ENCODE measurements at places on chromosomes 4 and X.

DNA sequence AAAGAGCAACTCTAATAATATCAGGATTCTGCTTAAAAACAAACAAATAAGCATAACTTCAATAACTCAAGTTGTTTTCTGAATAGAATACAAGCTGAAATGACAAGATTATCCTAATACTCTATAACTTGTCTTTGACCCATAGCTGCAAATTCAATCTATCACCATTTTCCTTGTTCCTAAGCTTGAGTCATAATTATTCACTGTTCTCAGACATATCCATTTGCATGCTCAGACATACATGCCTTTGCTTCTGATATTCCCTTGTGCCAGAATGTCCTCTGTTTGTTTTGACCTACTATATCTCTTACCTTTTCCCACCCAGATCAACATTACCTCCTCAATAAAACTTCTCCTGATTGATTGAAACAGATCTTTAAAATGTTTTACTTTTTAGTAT lies 109.7 kb downstream of the SNCA start:
- no peak for DNase-seq

- peak; percentile 94 for DNase-seq
These were observed at the start of gene CCSER1 for GRCh38 chr4:90127223-90127705. Gene CCSER1 (plus strand): TSS chr4:90127394.

DNA sequence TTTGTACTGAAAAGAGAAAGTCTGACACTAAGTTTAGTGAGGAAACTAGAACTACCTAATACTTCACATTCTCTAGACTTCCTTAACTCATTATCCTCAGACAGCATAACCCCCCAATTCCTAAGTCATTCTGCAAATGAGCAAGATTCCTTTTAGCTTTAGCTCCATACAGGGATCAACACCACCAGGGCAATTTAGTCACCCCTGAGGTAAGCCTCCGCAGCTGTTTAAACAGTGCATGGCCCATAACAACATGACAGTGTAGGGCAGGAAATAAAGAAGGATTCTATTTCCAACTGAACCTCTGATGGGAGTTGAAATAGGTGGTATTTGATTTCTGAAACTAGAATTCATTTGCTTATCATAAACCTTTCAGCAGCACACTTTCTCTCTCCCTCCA lies 112.8 kb upstream of the DKK2 start:
- DNase-seq: no peak

DNA sequence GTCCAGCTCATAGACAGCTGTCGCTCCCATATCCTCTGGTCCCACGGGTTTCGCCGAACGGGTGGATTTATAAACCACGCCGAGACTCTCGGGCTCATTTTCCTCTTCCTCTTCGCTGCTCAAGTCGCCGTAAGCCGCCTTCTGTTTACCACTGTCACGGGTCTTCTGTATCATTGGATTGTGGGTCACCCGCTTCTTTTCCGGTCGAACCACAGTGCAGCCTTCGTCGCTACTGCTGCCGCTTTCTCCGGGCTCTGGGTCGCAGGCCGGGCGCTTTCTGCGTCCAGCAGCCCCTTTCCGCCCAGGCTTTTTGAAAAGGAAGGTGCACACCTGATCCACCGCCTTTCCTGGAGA lies 311 bp downstream of the RNF113A start:
- no peak for DNase-seq

DNA sequence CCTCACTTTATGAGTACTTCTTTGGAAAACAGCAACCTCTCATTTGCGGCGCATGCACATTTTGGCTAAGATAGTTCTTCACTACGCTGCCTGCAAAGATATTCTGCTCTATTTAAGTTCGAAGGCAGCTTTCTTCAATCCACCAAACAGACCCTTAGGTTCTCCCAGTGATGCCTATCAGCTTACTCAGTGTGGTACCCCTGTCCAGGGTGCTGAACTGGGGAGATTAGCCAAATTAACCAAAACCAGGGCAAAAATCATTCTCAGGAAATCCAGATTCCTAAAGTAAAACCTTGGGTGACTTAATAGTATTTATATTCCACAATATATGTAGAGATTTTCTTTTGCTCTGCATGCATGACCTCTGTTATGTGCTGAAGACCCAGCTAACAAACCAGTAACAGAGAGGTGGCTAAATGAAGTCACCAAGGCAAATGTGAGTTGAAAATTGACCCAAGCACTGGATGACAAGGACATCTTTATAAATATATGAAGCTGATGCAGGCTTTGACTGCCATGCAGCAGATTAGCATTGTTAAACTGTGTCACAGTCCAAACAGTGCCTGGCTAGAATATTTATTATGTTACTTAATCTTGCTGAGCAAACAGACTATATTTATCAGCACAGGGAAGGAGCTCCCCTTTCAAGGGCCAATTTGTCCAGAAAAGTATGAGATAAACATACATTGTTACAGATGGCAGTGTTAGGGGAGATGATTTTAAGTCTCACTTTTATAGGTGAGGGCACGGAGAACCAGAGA lies 418.2 kb downstream of the STIM2 start:
- DNase-seq: peak; percentile 1

- no peak for DNase-seq
These were observed 532.3 kb upstream of the SMIM31 start for GRCh38 chr4:164221631-164222030.

DNA sequence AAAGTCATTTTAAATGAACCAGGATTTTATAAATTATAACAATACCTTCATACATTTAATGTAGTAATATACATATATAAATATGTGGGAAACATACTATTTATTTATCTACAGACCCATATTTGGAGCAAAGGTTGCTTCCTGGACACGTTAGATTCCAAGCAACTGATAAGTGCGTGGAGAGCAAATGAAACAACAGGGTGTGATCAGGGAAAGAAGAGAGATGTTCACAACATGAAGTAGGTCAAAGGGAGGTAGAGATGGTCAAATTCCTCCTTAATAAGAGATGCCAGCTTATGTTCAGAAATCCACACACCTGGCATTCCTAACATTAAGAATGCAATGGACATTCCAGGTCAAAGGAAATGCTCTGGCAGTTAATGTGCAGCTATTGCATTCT lies 53.1 kb upstream of the HPGD start:
- DNase-seq: no peak

DNA sequence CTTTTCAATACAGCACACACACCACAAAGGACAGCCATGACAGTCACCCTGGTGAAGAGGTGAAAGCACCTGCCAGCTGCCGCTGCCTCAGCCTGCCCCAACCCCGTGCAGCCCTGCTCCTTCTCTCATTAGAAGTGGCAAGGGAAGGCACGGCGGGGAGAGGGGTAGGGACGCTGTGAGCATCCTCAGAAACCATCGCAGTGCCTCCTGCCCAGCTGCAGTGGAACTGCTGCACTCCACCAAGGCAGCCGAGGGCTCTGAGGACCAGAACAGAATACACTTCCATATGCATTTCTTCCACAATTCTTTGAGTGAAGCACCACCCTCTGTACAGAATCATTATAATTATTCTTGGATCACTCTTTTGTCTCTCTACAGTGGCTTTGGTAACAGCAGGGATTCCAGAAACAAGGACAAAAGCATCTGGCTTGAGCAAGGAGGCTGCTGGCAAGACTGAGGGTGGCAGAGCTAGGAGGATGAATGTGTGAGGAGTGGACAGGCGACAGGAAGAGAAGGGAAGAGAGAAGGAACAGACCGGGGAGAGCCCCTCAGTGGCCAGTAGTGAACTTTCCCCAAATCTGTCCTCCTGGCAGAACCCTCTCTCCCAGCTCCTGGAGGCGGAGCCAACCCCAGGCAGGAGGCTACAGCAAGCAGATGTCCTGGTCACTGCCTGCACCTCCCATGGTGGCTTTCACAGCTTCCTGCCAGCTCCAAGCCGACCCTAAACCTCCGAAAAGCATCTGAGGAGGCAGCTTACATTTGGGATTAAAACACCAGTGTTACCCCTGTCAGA lies 73.2 kb downstream of the MTNR1A start:
- no peak for DNase-seq

DNA sequence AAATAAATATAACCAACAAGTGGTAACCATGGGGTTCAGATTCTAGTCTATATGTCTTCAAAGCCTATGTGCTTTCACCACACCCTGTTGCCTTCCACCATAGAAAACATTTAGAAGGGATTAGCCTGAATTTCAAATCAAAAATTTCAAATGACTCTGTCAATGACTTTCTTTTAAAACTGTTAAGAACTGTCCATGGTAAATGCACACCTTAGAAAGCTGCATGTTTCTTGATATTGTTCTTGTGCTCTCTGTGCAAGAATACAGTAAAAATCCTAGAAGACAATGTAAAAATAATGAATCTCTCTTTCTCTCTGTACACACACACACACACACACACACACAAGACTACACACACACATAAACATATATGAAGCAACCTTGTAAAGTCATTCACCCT lies 74.6 kb upstream of the EXOC1L start:
- DNase-seq: no peak

DNA sequence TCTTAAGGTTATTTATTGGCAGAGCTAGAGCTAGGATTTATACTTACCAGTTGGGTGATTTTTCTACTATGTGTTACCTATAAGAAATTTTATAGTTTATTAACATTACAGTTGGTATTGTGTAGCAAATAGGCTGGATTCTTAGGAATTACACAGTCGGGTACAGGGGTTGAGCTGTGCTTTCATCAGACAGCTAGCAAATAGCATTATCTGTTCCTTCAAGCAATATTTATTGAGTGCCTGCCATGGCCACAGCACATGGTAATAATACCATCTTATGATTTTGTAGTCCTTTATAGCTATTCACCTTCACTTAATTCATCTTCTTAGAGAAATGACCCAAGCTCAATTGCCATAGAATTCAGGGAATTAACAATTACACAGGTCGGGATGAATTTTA lies 109.4 kb upstream of the PACRGL start:
- DNase-seq: no peak

DNA sequence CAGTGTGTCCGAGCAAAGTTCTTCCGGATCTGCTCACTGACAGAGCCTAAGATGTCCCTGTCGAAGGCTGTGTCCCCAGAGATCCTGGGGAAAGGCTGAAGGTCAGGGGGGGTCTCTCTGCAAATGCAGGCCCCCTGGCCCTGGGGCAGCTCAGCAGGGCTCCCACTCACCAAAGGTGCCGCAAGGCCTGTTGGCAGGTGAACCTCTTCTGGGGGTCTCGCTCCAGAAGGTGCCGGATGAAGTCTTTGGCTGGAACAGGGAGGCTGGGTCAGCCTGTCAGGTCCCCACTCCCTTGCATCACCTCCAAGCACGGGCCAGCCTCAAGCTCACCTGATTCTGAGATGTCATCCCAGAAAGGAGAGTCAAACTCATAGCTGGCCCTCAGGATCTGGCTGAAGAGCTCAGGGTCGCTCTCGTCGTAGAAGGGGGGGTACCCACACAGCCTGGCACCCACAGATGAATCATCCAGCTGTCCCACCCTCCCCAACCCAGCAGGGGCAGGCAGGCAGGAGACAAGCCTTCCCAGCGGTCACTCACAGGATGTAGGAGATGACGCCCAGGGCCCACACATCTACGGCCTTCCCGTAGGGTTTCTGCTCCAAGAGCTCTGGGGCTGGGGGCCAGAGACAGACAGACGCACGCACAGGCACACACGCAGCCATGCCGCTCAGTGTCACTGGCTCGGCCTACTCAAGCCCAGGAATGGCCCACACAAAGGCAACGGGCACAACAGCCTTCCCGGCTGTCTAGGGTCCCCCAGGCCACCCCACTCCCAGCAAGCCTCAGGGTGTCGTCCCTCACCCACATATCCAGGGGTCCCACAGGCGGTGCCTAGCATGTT lies 2.6 kb downstream of the PNCK start:
- no peak for DNase-seq

Measured in T47D (cell line).